Activated CD4-positive, alpha-beta memory T cell treated with anti-CD3 and anti-CD28 coated beads, Interleukin-2, amount 10 ng/mL, durations not matched to agents 7 days and 5 days (primary cell): ENCODE measurements at places on chromosomes 4 and X. TPM values are rescaled to one million over a fixed set of nuclear protein-coding genes. Genes with fewer than 3 reads are reported as not detected.

KCTD8 gene
- not detected for total RNA-seq

OTC gene
- total RNA-seq = not detected

FGD1 gene
- total RNA-seq = 0.08 TPM

ITGB1BP2 gene
- total RNA-seq = 4.4 TPM

SLC49A3 gene
- total RNA-seq = not detected

SSX4B gene
- total RNA-seq = not detected

SPANXN3 gene
- total RNA-seq = not detected

- H3K27me3 ChIP-seq = no peaks in the 10 kb centered on the region
- H3K36me3 ChIP-seq = no peaks in the 10 kb centered on the region
- H3K4me3 ChIP-seq = no peak overlapping the region
- H3K4me1 ChIP-seq = no peaks in the 10 kb centered on the region
- no peak for DNase-seq
- no peak overlapping the region for H3K27ac ChIP-seq
Observed at GRCh38 chr4:111838406-111838930, 306.8 kb upstream of the FAM241A start.

DNA sequence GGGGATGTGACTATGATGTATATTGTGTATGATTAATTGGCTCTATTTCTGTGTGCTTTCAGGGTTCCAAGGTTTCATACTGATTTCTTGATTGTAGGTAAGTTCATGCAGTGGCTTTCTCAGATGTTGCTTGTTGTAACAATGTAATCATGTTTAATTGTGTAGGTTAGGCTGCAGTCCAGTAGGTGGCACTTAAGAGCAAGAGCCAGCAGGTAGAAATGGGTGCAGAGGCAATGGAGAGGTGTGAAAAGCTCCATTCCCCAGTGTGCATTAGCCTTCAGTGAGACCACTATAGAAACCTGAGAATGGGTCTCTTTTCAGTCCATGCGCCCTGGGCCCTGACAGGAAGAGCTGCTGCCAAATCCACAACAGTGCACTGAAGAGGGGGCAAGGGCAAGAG, 28.2 kb downstream of the DCAF12L2 start:
- H3K27me3 ChIP-seq = no peaks in the 10 kb centered on the region
- no peak overlapping the region for H3K4me3 ChIP-seq
- no peak overlapping the region for H3K27ac ChIP-seq
- DNase-seq = no peak

- peaks cover 12% of the 10 kb centered on the region for H3K36me3 ChIP-seq
- no peak for DNase-seq
- peaks cover 11% of the 10 kb centered on the region for H3K4me1 ChIP-seq
- H3K27me3 ChIP-seq = no peaks in the 10 kb centered on the region
Observed at GRCh38 chr4:48370260-48371134, 29.2 kb downstream of the SLAIN2 start.

DNA sequence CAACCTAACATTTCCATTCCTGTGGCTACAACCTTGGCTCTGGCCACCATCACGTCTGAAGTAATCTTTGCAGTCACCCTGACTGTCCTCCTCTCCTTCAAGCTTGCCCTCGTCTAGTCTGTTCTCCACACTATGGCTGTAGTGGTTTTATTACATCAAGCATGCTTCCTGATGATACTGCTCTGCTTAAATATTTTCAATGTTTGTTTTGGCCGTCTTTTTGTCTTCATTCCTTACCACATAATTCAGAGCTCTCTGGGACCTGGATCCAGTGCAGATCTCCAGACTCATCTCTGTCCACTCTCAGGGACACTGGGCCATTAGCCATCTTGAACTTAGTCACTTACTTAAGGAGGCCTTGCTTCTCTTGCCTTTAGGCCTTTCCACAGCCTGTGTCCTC, 27.7 kb upstream of the FREM3 start:
- no peak overlapping the region for H3K4me3 ChIP-seq
- no peak for DNase-seq
- H3K4me1 ChIP-seq = no peaks in the 10 kb centered on the region
- H3K27ac ChIP-seq = no peak overlapping the region

DNA sequence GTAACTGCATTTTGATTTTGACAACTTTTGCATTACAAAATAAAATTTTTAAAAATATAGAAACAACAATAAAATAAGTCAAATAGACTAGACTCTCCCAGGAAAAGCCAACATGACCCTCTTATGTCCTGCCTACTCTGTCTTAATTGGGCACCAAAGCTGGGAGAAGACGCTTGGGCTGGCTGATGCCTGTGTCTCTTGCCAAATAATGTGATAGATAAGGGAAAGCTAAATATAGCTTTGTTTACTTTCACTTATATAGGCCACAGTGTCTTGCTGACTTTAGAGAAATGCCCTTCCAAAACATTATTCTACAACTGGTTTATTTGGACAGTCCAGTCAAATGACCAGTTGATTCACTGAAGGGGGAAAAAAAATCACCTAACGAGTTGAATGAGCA, 54.2 kb downstream of the FMR1NB start:
- no peak overlapping the region for H3K4me3 ChIP-seq
- H3K36me3 ChIP-seq = no peaks in the 10 kb centered on the region
- no peaks in the 10 kb centered on the region for H3K4me1 ChIP-seq

DNA sequence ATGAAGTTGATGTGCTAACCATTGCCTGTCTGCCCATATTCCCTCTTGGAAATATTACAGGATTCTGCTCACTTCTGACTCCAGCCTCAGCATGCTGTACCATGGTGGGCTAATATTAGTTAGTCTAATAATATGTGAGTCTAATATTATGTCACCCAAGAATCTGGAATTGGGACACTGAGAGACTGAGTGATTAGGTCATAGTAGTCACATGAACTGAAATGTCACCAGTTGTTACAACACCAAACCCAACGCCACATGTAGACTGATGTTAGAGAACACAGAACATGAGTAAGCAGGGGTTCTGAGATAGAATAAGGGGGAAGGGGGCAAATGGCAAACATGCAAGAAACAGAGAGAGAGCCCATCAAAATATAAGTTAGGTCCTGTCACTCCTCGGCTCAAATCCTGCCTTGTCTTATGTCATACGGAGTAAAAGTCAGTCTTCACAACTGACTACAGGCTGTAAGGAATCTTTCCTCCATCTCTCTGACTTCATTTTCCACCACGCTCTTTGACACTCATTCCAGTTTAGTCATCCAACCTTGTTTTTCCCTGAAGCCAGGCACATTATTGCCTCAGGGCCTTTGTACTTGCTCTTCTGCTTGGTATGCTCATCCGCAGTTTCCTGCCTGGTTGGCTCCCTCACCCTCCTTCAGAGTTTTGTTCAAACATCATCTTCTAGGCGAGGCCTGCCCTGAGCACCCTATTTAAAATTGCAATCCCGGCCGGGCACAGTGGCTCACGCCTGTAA, 9.6 kb upstream of the SLAIN2 start:
- no peak overlapping the region for H3K4me3 ChIP-seq
- H3K36me3 ChIP-seq = no peaks in the 10 kb centered on the region
- no peak overlapping the region for H3K27ac ChIP-seq
- H3K27me3 ChIP-seq = peaks cover 15% of the 10 kb centered on the region
- H3K4me1 ChIP-seq = peaks cover 4% of the 10 kb centered on the region
- DNase-seq = no peak

DNA sequence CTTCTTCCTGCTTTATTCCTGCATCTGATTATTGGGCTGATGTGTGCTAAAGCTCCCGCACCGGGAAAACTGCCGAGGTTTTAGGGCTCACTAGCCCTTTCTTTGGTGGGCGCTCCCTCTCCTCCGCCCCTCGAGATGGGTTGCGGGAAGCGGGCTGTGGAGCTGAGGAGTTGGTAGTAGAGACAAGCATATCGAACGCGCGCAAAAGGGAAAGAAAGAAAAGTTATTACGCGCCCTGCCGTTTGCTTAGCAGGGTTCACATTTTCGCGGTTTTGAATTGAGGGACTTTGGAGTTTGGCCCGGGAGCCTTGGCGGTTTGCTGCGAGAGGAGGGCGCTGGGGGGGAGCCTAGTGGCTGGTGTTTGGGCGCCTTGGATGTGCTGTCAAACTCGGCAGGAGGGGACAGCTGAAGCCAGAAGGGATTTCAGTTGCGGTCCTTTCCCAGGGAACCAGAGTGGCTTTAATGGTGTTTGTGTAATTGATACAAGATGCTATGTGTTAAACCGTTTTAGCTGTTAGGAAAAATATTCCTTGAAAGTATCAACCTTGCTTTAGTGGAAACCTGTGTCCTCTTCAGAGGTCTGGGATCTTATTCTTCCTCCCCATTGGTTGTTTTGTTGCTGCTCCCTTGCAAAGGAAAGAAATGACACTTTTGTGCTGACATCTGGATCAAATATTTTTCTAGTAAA, 1.1 kb downstream of the GAB1 start:
- H3K36me3 ChIP-seq = no peaks in the 10 kb centered on the region
- H3K4me1 ChIP-seq = peaks cover 9% of the 10 kb centered on the region
- peaks cover 51% of the 10 kb centered on the region for H3K27me3 ChIP-seq
- peak overlapping the region; percentile 73 for H3K4me3 ChIP-seq
- H3K27ac ChIP-seq = no peak overlapping the region

- no peaks in the 10 kb centered on the region for H3K4me1 ChIP-seq
- H3K36me3 ChIP-seq = peaks cover 29% of the 10 kb centered on the region
- H3K27ac ChIP-seq = peak overlapping the region; percentile 6
- no peaks in the 10 kb centered on the region for H3K27me3 ChIP-seq
- no peak overlapping the region for H3K4me3 ChIP-seq
Observed at GRCh38 chrX:1380672-1381233, 11.2 kb downstream of the SLC25A6 start.
